ENCODE measurements at places on chromosomes 7 and 10.
A peak's percentile ranks its signal among the peaks of the same experiment; 100 is the strongest.

DNA sequence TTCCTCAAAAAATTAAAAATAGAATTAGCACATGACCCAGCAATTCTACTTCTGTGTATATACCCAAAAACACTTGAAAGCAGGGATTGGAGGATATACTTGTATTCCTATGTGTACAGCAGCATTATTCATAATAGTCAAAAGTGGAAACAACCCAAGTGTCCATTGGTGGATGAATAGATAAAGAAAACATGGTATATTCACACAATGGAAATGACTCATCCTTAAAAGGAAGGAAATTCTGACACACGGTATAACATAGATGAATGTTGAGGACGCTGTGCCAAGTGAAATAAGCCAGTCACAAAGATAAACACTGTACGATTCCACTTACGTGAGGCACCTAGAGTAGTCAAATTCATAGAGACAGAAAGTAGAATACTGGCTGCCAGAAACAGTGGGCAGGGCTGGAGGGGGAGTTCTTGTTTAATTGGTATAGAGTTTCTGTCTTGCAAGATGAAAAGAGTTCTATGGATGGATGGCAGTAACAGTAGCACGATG, 26.6 kb upstream of the KAT6B start:
- DNase-seq: no peak

- DNase-seq: peak; percentile 35
Measured at GRCh38 chr10:66627156-66627555, 298.7 kb upstream of the LRRTM3 start.

- DNase-seq: no peak
Measured at GRCh38 chr10:108696792-108697477, 1226.4 kb downstream of the XPNPEP1 start.

DNA sequence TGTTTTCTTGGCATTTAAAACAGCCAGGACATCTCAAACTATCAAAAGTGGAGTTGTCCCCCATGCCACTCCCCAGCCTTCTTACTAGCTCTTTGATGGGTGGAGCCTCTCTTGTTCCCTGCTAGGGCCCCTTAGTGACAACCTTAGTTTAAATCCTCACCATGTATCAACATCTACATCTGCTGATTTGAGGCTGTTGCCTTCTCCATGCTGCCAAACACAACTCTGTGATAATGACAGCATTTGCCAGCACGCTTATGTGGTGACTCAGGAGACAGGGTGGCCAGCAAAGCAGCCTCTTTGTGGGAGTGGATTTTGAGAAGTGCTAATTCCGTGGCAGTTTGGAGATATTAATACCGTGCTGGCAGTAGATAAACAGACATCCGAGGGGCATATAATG, 145.4 kb downstream of the LRRC4 start:
- DNase-seq: no peak

GRCh38 chr10:30834651-30835050, 197.0 kb downstream of the ZNF438 start:
- no peak for DNase-seq

- no peak for DNase-seq
Measured at GRCh38 chr7:112571852-112572607, 91.2 kb downstream of the LSMEM1 start.

DNA sequence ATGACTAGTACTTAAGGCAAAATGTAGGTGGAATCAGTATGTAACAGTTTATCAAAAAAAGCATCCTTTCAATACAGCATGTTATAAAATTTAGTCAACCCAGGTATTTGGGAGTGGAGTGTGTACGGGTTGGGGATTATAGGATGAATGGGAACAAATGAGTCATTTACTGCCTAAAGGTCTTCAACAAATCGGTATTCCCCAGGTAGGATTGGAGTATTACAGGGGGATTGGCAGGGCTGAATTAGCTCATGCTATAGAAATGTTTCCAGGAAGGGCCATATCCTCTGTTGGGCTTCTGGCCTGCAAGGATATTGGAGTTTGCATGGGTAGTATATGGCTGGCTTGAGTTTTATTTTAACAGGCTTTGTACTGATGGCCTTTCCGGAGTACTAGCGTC, 723.7 kb downstream of the SORCS1 start:
- no peak for DNase-seq

DNA sequence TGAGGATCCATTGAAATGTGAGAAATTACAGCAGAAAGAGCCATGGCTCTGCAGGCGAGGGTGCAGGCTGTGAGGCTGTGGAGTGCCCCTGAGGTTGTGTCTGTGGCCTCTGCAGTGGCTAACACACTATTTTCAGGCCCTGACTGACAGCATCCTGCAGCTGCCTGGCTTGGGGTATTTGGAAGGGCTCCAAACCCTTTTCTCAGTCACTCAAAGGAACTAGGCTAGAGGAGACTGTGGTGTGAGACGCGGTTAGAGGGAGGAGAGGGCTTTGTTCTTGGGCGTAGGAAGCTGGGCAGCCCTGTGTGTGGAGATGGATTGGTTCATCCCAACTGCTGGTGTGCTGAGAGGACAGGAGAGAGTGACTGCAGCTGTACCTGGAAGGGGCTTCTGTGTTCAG, 134.9 kb downstream of the RAMP3 start:
- no peak for DNase-seq

DNA sequence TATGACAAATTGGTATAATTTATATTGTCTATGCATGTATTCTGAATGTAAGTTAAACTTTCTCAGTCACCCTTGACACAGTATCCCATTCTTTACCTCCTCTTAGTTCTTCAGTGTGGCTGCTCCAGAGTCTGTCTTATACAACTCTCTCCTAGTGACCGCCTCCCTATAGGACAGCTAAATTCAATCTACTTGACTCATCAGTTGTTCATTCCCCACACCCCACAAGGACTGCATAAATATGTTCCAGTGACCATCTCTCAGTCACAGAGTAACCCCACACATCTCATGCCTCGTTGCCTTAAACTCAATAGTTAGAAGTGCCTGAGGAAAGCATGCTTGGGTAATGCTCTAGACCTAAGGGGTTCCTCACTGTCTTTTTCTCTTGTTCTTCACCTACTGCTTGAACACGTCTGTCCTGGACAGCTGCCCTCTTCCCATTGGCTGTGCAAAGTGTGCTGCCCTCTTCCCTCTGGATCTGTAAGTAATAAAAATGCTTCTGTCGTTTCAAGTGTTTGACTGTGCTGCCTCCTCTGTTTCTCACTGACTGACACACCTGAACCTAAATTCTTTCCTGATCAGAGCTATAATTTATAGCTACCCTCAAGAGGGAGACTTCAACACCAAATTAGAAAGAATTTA, 494.6 kb upstream of the GRM3 start:
- no peak for DNase-seq

GRCh38 chr10:49661140-49661856, 18.2 kb upstream of the C10orf53 start:
- peak; percentile 18 for DNase-seq

DNA sequence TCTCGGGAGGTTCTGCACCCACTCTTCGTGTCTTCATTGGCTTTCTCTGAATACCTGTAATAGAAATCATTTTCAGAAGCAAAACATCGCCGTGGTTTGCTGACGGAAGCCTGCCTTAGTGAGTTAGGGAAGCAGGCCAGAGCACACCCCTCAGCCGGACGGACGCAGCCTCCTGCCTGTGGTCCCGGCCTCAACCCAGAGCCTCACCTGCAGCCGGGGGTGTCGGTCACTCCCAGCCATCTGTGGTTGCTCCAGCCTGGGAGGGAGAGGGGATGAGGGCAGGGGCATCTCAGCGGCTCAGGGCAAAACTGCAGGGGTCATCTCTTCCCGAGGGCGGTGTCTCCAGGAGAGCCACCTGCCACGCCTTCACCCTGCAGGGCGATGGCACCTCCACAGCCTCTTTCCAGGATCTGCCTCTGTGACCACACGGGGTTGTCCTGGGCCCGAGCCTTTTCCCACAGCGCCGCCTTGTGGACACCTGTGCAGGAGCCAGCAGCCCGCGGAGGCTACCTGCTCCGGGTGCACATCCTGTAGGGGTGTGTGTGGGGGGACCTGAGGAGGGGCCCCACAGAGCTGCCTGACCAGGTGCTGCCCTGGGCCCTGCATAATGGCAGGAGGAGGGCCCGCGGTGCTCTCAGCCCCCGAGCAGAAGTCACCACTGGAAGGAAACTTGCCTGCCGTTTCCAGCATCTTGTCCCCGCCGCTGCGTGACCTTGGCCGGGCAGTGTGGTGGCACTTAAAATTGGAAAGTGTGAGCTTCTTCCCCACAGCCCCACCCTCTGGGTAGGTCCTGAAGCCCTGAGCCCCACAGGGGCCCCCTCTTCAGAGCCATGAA, 21.6 kb upstream of the AP5Z1 start:
- peak; percentile 77 for DNase-seq

DNA sequence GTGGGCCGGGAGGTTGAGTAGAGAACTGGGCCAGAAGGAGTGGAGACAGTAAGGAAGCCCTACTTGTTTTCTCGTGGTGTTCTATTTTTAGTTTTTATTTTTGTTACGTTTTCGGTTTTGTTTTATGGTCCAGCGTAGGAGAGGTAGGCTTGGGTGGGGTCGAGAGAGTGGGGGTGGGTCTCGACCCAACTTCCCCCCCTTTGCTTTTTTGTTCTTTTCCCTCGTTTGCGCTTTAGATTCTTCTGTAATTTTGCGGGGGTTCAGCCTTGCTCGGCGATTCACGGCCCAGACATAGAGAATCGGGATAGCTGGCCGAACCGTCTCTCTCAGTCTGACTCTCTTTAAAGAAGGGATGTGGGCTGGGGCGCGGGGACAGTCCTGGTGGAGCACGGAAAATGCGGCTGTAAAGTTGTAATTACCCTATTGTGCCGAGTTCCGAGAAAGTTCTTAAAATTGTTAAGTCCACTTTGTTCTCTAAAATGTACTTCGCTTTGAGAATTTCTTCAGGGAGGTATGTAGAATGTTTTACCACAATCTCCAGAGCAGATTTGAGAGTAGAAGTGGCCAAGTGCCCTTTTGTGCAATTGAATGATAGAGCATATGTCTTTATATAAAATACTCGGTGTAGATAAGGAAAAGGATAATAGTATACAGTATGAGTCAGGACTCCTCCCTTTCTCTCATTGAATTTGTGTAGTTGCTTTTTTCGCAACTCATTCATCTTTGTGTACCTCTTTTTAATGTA, 816 bp downstream of the DMTF1 start:
- no peak for DNase-seq

DNA sequence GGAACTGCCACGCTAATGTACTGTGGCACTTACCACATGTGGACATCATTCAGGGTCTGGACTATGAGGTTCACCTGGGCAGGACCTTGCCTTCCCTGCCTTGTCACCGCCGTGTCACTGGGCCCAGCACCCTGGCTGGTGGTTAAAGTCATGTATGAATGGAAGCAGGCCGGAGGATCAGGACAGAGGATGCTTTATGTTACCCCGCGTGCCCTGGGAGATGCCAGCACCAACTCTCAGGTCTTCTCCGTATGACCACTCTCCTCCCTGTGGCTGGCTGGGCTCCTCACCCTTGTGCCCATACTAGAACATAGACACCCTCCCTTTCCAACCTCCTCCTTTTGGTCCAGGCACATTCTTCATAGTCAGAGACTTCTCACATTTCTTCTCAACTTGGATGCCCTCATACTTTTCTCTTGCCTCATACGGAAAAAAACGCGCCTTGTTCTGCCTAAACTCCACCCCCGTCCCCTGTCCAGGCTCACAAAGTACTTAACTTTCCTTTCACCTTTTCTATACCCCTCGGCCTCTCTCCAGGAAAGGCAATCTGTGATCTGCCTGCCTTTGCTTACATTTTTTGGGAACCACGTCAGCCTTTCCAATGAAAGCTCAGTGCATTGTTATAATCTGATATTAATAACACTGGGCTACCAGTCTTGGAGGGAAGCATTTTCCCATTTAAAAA, 240.0 kb downstream of the TEX36 start:
- DNase-seq: no peak

DNA sequence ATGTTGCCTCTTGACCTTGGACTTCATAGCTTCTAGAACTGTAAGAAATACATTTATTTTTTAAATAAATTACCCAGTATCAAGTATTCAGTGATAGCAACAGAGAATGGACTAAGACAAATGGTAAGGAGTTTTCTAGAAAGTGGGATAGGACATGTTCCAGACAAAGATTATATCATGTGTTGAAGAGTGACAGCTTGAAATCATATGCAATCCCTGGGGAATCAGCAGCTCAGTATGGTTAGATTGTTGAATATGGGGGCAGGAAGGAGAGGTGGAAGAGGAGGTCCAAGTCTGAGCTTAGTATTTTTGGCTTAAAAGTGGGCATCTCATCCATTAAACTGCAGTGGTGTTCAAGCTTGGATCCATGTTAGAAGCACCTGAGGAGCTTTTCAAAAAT, 74.1 kb downstream of the ENTPD1 start:
- no peak for DNase-seq

DNA sequence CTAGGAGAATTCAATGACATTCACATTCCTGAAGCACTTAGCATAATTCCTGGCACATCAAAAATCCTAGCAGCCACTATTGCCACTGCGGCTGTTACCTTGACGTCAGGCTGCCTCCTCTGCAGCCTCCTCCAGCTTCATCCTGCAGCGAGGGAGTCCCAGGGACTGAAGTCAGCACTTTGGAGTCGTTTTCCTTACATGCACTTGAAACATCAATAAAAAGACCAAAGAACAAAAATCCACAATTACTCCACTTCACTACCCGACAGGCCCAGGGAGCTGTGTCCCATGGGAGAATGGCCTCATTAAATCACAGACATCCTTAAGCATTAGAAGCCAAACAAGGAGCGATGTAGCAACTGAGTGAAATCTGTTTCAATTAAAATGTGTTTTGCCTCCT, 48.6 kb upstream of the NANOS1 start:
- DNase-seq: no peak

- DNase-seq: peak; percentile 36
Measured at GRCh38 chr7:140674899-140675701, 2.4 kb downstream of the ADCK2 start.

GRCh38 chr7:29041991-29042390, 83.9 kb upstream of the TRIL start:
- no peak for DNase-seq
